RWPE2 (cell line): ENCODE measurements at places on chromosomes 2 and 18.

- DNase-seq = no peak
Measured at GRCh38 chr2:236963631-236964182, 122.0 kb upstream of the COPS8 start.

DNA sequence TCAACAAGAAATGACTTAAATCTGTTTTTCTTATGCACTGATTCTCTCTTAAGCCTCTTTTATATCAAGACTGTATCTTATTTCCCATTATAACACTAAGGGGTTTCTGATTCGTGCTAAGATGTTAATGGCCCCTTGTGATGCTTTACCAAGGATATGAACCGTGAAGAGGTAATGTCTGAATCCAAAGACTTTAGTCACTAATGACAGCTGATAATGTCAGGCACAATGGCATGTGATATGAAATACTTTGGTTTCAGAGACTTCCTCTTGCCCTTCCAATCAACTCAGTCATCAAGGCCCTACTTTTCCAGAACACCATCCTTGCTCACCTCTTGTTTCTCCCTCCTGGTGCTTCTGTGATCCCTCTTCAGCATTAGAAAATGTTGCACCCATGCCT, 262.8 kb downstream of the KCNE4 start:
- DNase-seq = no peak

DNA sequence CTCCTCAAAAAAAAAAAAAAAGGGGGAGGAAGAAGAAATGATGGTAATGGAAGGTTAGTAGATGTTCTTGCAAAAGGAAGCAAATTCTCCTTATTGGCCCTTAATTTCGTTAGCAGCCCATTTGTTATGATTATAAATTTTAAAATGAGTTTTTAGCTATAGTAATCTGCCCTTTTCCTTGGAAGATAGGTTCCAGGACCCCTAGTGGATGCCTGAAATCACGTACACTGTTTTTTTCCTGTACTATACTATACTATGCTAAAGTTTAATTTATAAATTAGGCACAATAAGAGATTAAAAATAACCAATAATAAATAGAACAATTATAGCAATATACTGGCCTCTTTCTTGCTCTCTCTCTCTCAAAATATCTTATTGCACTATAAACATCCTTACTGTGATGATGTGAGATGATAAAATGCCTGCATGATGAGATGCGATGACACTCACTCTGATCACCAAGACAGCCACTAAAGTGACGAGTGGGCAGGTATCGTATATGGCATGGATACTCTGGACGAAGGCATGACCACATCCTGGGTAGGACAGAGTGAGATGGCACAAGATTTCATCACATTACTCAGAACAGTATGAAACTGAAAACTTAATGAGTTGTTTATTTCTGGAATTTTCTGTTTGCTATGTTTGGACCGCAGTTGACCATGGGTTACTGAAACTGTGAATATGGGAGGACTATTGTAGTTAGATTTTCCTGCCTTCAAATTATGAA, 87.2 kb downstream of the KCTD18 start:
- DNase-seq = no peak

GRCh38 chr2:234098681-234099080, 48.2 kb downstream of the SPP2 start:
- DNase-seq = no peak

DNA sequence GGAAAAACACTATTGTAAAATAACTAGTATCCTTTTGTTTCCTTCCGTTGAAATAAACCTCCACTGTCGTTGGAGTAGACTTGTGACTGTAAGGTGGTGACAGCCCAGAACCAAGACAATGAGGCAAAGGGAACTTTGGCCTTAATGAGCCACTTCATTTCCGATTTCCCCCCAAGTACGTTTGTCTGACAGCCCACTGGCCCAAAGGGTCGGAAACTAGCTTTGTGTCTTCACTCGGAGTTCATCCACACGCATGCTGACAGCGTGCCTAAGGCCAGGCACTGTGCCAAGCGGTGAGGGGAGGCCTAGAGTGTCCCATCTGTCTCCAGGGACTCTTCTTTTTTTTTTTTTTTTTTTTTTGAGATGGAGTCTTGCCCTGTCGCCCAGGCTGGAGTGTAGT, 21.0 kb downstream of the HJURP start:
- no peak for DNase-seq

DNA sequence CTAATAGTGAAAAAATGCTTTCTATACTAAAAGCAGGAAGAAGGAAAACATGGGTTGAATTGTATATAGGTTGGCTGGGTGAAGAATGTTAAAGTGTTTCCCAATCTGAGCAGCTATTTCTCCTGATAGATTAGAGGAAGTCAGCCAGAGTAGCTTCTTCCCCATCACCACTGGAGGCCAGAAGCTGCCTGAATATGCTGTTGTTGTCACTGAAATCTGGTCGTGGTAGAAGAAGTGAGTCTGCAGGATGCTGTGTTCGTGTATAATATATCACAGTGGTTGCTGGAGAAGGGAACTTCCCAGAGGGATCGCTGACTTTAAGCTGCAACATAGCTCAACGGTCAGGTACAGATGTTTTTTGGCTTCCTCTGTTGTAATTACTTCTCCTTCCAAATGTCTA, 247.5 kb upstream of the LRATD1 start:
- DNase-seq = no peak

GRCh38 chr18:8469544-8470130, 139.6 kb upstream of the RAB12 start:
- DNase-seq = no peak

DNA sequence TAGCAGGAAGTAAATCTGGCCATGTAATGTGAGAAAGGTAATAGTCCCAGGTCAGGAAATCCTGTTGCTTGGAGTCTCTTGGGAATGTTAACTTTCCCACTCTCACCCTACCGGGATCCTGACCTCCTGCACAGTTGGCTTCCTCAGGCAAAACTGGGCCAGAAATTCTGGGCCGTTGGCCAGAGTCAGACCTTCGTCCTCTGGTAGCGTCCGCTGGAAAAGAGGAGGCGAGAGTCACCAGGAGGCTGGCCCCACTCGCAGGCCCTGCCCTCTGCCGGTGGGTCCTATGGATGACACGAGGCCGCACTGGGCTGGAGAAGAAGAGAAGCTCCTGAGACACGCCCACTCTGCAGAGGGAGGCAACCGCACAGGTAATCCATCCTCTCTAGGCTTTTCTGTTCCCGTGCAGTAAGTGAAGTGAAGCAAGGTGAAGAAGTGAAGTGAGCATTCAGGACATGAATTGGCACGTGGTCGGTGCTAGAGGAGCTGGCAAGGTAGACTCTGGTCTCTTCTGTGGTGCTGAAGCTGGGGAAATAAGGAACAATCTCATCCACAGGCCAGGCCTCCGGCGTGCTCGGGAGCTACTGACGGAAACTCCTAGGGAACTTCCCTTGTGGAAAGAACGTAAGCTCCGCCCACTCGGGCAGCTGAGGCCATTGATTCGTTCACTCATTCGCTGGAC, 182.7 kb upstream of the GLI2 start:
- peak; percentile 84 for DNase-seq

DNA sequence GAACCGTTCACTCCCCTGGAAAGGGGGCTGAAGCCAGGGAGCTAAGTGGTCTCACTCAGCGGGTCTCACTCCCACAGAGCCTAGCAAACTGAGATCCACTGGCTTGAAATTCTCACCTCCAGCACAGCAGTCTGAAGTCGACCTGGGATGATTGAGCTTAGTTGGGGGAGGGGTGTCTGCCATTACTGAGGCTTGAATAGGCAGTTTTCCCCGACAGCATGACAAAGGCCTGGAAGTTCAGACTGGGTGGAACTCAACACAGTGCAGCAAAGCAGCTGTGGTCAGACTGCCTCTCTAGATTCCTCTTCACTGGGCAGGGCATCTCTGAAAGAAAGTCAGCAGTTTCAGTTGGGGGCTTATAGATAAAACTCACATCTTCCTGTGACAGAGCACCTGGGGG, 292.5 kb downstream of the NUP35 start:
- no peak for DNase-seq

- DNase-seq = no peak
Measured at GRCh38 chr18:74831571-74832250, 234.0 kb downstream of the ZNF407 start.

GRCh38 chr2:105187531-105187930, 54.0 kb upstream of the GPR45 start:
- DNase-seq = no peak

GRCh38 chr2:233039212-233039845, 6.9 kb downstream of the NEU2 start:
- DNase-seq = no peak

DNA sequence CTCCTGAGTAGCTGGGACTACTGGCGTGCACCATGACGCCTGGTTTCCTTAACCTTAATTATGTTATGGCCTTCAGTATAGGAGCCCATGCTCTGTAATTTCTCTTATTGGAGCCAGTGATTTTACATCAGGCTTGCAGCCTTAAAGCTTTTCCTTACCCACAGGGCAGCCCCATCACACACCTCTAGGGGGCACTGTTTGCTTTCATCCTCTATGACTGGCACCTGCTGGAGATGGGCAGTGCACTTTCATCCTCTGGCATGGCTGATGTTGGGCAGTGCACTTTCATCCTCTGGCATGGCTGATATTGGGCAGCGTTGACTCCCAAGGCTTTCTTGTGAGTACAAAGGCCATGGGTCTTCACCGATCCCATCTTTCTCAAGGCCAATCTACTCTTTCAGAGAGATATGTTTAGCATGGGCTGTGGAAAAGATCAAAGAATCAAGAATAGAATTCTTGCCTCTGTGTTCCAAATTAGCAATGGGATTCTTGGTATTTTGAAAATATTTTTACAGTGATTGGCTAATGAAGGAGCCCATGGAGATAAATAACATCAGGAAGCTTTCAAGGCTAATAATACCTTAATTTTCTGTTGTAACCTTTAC, 80.7 kb upstream of the MEX3C start:
- no peak for DNase-seq

DNA sequence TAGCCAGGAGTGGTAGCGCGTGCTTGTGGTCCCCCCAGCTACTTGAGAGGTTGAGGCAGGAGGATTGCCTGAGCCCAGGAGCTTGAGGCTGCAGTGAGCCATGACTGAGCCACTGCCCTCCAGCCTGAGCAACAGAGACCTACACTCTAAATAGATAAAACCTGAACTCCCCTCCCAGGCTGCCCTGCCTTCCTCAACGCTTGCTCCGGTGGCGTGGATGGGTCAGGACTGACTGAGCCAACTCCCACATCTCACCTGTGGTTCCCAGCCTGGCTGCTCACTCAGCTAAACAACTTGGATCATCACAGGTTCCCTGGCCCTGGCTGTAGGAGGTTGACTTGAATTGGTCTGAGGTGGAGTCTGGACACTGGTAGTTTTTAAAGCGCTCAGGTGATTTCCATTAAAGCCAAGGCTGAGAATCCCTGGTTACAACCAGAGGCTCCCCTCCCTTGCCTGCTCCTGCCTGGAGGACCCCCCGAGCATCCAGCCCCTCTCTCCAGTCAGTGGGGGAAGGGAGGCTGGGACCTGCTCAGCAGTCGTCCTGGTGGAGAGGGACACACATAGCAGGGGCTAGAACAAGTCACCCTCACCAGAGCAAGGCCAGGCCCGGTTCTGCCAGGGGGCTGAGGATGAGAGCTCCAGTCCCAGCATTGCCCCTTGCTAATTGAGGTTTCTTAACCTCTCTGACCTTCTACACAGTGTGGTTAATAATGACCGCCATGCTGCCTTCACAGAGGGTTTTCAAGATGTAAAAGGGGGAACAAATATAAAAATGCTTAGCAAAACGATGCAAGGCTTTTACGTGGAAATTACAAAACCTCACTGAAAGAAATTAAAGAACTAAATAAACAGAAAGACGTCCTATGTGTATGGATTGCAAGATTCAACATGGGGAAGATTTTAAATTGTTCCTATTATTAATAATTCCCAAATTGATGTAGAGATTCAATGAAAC, 46.9 kb upstream of the TAF1B start:
- no peak for DNase-seq

GRCh38 chr2:36650031-36650829, 46.3 kb upstream of the VIT start:
- DNase-seq = peak; percentile 62

- DNase-seq = no peak
Measured at GRCh38 chr2:164624316-164624715, 3.0 kb upstream of the GRB14 start.

- DNase-seq = no peak
Measured at GRCh38 chr2:86645752-86646151, 22.1 kb upstream of the RNF103 start.

- DNase-seq = no peak
Measured at GRCh38 chr2:229868794-229869193, 53.0 kb downstream of the TRIP12 start.

- DNase-seq = no peak
Measured at GRCh38 chr18:77000527-77000926, 132.1 kb downstream of the MBP start.
